ENCODE measurements at places on chromosomes 1 and 21.

GRCh38 chr1:196997423-196997822 is 20.1 kb downstream of the CFHR5 start:
- DNase-seq, result no peak

GRCh38 chr1:10694274-10694632 is 102.2 kb downstream of the CASZ1 start:
- DNase-seq, result no peak

DNA sequence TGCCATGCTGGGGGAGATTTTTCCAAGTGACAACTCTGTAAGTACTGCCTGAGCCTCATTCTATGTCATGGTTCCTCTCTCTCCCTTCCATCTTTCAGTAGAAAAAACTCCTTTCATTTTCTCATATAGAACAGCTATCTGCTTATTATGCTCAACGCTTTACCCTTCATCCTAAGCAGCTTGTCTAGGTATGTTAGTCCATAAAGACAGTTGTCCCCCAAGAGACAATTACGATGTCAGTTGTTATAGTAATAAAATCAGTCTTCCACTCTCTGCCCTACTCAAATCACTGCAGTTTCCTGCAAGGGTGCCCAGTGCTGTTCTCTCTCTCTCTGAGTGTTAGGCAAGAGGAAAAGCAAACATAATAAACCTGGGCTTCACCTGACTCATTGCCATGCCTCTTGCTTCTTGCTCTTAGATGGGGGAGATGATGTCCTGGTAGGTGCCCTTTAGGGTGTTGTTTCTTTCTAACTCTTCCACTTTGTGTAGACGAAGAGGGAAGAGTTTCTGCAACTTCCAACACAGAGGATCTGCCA is 59.4 kb downstream of the PAPPA2 start:
- no peak for DNase-seq

- DNase-seq, result no peak
Measured at GRCh38 chr1:38235705-38236104, 189.1 kb upstream of the POU3F1 start.

GRCh38 chr21:29704719-29705118 is 235.1 kb downstream of the GRIK1 start:
- DNase-seq, result no peak

- peak; percentile 14 for DNase-seq
Measured at GRCh38 chr1:156371553-156372264, 2.7 kb downstream of the RHBG start.

GRCh38 chr1:209326831-209327230 is 256.7 kb upstream of the CAMK1G start:
- peak; percentile 80 for DNase-seq

- no peak for DNase-seq
Measured at GRCh38 chr1:32068957-32069588, 3.7 kb upstream of the TMEM39B start.

DNA sequence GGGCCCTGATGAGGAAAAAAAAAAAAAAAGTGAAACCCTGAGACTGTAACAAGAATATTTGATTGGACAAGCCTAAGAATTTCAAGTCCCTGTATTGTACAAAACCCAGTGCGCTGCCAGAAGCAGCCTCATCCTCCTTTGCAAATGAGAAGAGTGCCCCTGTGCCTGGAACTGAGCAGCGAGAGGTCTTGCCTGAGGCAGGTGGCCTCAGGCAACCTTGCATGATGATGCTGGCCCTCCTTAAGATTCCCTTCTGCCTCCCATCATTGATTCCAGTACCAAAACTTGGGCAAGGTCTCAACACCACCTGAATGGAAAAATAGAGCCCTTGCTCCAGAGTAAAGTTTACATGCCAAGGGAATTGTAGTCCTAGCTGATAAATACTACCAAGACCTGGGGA is 129.6 kb upstream of the RAB4A start:
- peak; percentile 53 for DNase-seq

DNA sequence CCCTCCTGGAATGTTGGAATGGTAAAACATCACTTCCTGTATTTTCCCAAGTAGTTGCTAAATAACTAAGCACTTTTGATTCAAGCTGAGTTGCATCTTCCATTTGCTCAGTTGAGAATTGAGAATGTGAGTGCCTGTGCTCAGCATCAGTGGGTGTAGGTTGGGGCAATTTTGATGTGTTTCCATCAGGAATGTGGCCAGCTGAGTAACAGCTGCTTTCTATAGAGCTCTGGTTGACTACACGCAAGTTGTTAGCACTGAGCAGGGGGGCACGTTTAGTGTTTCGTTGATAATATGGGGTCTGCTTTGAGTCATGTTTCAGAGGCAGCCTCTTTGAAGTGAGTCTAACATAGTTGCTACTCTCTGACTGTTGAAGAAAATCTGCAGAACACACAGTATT is 41.5 kb downstream of the LRRC53 start:
- DNase-seq, result no peak

GRCh38 chr1:27331922-27332321 is 9.9 kb upstream of the SYTL1 start:
- DNase-seq, result no peak

DNA sequence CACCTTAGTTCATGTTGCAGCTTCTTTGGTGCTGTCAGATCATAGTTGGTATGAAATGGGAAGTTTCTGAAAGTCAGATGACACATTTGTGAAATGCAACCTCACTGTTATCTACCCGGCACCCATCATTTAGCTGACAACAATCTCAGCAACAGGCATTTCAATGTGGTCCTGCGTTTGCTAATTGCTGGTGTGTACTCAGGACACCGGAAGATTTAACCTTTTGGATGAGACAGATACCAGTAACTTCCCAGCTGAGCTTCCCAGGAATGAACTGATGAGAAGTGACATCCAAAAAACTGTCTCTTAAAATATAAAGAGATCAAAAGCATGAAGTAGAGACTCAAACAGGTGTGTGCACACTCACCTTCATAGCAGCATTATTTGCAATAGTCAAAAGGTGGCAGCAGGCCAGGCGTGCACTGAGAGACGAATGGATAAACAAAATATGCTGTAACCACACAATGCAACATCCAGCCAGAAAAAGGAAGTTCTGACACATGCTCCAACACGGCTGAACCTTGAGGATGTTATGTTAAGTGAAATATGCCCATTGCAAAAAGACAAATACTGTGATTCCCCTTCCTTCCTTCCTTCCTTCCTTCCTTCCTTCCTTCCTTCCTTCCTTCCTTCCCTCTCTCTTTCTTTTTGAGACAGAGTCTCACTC is 7.9 kb upstream of the CLDN14 start:
- DNase-seq, result peak; percentile 85

DNA sequence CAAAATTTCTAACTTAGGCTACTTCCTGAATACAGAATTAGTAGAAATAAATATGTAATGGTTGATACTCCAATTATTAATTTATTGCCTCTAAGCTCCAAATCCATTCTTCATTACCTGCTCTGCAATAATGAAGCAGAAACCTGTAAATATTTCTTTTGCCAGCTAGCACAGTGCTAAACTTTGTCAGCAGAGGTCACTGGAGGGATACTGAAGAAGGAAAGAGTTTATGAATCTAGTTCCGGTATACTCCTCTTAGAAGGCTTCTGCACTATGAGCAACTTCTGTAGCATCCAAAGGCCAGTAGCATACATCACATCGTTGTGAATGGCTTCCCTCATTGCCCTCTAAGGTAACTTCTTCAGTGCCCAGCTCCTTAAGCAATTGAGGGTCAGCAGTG is 81.0 kb upstream of the LHX8 start:
- peak; percentile 50 for DNase-seq

GRCh38 chr21:35195232-35195631 is 146.1 kb upstream of the RUNX1 start:
- DNase-seq, result no peak

DNA sequence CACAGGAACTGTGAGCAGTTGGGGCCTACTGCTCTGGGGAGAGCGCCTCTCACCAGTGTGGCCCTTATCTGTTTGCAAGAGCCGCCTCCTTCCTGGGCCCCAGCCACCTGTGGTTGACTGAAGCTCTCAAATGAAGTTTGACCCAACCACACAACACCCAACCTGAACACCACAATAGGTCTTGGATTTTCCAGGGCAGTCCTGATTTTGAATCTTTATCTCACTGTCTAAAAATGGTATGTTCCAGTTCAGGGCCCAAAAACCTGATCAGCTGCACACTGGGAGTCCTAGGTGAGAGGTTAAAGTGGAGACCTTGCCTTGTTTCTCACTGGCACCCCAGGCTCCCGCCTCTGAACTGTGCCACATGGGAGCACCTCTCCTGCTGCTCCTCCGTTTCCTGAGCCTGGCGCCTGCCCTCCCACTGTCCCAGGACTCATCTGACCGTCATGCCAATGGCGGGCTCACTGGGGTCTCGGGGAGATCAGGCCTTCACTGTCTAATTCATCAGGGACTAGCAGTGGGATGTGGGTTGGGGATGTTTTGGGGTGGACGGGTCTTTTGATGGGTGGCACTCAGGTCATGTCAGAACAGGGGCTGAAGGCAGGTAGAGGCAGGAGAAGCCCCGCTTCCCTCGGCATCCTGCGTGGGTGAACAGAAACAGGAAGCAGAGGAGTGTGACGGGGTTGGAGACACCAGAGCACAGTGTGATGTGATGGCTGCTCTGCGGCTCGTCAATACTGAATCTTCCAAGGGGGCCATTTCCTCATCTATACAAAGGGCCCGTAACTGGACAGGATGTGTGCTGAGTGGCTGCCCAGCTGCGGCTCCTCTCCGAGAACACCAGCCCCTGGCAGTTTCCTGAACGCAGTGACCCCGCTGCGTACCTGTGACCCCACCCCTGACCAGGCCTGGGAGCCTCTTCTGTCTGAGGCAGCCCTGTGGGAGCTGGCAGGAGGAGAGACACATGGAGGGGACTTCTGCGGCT is 59.6 kb upstream of the ITPKB start:
- no peak for DNase-seq

DNA sequence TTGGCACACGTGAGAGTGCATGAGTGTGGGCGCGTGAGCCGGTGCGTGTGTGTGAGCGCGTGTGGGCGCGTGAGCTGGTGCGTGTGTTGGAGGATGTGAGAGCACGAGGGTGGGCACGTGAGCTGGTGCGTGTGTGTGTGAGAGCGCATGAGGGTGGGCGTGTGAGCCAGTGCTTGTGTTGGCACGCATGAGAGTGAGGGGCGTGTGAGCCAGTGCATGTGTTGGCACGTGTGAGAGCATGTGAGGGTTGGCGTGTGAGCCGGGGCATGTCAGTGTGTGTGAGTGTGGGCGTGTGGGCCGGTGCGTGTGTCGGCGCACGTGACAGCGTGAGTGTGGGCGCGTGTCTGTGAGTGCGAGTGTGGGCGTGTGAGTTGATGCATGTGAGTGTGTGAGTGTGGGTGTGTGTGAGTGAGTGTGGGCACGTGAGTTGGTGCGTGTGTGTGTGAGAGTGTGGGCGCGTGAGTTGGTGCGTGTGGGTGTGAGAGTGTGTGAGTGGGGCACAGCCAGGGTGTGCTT is 45.7 kb upstream of the ARHGEF16 start:
- DNase-seq, result no peak

DNA sequence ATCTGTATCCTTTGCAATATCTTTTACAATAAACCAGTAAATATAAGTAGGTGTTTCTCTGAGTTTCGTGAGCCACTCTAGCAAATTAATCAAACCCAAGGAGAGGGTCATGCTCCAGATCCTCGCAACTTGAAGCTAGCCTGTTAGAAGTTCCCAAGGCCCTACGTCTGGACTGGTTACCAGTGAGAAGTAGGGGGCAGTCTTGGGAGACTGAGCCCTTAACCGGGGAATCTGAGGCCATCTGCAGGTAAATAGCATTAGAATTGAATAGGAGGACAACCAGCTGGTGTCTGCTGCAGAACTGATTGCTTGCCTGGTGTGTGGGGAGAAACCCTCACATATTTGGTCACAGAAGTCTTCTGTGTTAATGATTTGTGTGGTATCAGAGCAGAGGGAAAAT is 190.5 kb downstream of the RYR2 start:
- DNase-seq, result no peak

GRCh38 chr1:154183046-154183915 is 8.6 kb downstream of the TPM3 start:
- peak; percentile 99 for DNase-seq

GRCh38 chr1:29920784-29921183 is 684.5 kb downstream of the PTPRU start:
- no peak for DNase-seq

GRCh38 chr1:209873067-209873799 is 45.5 kb downstream of the UTP25 start:
- no peak for DNase-seq

DNA sequence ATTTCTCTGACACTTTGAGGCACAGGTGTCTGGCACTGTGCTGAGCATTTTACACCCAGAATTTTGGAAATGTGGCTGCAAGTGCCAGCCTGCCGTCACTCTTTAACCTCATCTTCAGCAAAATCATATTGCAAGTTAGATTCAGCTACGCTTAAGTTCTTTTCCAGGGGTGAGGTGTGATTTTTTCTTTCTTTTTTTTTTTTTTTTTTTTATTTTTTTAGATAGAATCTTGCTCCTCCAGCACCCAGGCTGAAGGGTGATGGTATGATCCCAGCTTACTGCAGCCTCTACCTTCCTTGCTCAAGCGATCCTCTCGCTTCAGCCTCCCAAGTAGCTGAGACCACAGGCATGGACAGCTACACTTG is 2.5 kb upstream of the RCC2 start:
- DNase-seq, result no peak

Data from trophoblast cell (in vitro differentiated cells and primary cell).